ENCODE measurements at places on chromosomes 7 and 10.

DNA sequence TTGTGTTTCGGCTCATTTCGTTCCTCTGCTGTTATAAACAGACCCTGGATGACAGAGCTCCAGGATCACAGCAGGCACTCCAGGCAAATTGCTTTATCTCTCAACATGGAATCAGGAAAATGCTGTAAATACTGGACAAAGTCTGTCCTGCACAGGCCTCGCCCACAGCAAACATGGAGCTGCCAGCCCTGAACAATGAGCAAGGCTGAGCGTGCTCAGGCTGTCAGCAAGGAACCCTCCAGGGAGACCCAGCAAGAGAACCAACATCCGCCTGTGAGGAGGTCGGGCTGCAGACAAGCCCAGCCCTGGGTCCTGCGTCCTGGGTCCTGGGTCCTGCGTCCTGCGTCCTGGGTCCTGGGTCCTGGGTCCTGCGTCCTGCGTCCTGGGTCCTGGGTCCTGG is 180.8 kb downstream of the PTPRN2 start:
- DNase-seq: no peak

DNA sequence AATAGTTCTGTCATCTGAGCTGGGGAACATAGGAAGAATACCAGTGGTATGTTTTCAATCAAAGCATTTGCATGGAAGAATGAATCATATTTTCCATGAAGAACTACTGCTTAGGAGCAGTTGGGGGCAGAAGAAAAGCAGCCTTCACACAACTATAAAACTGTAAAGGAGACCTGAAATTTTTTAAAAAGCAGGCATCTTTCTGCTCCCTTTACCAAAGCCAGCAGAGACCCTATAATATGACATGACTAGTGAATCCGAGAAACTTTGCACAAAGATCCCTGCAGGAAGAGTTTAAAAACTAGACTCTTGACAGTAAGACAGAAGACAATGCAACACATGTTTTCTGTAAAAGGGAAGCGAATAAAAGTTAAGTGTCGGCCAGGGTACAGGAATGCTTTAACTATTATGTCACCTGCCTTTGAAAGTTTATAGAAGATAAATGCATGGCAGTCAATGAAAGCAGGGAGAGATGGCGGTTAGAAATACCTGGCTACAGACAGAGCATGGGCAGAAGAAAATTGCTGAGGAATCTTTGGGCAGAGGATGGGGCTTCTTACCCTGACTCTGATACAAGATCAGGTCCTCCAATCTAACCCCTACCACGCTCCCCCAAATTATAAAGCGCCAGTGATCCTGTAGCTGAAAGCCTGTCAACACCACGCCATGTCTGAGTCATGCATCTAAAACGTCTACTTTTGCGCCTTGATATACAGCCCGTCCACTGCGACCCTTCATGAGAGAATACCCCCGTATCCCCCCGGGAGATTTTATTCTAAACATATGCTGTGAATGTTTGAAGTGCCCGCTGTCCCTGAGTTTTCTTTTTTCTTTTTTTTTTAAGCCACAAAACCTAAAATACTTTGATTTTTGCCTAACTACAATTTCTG is 93.1 kb downstream of the GLI3 start:
- no peak for DNase-seq

- DNase-seq: no peak
These were observed 5.8 kb upstream of the MOGAT3 start for GRCh38 chr7:101206665-101207042.

DNA sequence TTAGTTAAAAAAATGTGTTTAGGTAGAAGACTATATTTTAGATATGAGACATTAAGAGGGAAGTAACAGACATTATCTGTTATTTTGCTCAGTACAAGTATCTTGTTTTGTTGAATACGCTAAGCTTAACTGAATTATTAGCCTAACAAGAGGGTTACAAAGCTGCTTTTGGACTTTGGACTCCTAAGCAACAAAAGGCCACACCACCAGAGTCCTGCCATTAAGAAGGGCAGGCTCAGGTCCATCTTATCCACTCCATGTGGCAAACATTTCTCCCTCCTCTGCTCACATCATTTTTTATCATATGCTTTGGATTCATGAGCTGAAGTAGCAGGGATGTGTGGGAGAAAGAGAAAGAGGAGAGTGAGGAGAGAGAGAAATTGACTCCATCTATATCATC is 33.5 kb downstream of the OSBPL3 start:
- no peak for DNase-seq

- DNase-seq: no peak
These were observed 1.5 kb downstream of the PCDH15 start for GRCh38 chr10:54799506-54799905.

DNA sequence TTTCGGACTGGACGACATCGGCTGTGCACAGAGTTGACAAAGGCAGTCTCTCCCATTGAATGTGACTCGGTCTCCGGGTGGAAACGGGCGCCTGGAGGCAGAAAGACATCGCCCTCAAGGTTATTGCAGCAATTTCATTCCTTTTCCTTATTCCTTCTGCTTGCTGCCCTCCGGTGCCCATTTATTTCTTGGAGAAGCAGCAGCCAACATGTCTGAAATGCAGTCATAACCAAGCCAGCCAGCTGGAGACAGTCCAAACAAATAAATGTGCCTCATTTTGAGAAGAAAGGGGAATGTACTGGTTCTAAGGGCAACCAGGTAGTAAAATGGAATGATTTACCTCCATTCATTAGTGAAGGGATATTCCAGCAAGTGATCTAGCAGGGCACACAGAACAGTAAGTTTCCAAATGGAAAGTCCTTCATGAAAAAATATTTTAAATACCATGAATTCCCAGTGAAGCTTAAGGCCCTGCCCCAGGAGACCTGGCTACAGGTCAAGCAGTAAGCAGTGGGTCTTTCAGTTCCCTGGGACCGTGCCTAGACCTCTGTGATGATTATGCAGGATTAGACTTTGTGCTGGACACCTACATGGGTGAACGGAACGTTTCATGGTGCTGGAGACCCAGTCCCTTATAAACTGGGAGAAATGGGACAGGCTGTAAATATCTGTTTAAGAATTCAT is 86.6 kb downstream of the ABLIM1 start:
- DNase-seq: no peak

GRCh38 chr10:122171302-122172075 is 99.6 kb upstream of the BTBD16 start:
- no peak for DNase-seq

- DNase-seq: no peak
These were observed 21.2 kb downstream of the CYP17A1 start for GRCh38 chr10:102815790-102816549.

DNA sequence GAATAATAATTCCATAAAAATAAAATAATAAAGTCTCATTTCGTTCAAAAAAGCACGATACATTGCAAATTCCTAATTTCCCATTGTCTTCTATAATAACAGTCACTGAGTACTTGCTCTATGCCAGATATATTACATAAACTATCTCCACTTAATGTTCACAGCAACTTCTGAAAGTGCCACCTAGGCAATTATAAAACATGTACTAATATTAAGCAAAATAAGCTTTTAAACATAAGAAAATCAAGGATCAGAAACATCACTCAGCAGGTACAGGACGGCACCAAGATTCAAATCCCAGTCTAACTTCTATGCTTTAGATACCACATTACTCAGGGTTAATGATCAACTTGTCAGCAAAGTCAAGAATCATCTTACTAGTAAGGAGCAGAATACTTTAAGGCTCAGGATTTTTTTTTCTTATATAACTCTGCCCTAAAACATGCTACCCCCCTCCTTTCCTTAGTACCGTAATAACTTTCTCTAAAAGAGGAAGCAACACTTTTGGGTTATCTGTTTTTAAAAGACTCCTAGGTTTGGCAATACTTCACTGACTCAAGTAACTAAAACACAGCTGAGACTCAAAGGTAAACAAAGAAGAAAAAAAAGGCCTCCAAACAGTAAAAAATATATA is 51.3 kb downstream of the USP6NL start:
- DNase-seq: peak; percentile 37

DNA sequence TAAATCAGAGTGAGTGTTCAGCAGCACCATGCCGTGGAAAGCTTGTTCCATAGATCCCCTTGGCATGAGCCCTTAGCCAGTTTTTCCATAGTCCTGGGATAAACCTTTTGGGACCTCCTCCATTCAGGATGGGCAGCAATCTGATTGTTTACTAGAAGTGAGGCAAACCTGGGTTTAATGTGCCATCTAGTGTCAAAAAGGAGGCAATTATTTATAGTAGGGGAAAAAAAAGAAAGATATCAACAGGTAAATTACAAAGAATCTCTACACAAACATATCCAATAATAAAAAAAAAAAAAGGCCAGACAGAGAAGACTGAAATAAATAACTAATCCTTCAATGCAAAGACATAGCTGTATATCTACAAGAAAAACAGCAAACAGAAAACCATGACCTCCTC is 229.0 kb upstream of the STK17A start:
- DNase-seq: no peak

Measured in GM10248 (cell line).